ENCODE measurements at places on chromosomes 11 and 22.

DNA sequence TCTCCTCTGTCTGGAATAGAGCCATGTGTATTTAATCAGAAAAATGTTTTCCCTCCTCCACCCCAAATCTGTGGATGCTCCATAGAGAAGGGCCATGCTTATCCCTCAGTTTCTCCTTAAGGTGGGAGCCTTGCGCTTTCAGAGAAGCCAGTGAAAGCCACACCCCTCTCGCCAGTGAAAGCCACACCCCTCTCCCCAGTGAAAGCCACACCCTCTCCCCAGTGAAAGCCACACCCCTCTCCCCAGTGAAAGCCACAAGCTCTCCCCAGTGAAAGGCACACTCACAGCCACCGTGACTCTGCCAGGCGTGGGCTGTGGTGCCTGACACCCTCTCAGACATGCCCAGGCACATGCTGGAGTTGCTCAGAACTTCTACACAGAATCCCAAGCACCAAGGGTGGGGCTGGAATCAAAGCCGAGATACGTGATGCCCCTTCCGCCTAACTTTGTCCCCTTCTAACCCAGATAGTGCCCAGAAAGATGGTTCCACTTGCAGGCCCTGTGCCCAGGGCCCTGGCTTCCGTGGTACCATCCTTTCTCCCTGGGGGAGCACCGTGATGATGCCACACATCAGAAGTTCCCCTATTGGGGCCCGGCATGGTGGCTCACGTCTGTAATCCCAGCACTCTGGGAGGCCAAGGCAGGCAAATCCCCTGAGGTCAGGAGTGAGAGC lies 16.5 kb upstream of the PRR5 start:
- no peak for DNase-seq

- DNase-seq: no peak
Measured at GRCh38 chr11:14898355-14898754, 6.3 kb upstream of the CYP2R1 start.

- DNase-seq: peak; percentile 56
Measured at GRCh38 chr22:43812149-43812842, at the start of gene EFCAB6. TSS of gene EFCAB6 (minus strand) at chr22:43812305. CDS start at chr22:43782318, 29,987 bp downstream.

- DNase-seq: no peak
Measured at GRCh38 chr22:49107961-49108530, 719.6 kb downstream of the BRD1 start.

DNA sequence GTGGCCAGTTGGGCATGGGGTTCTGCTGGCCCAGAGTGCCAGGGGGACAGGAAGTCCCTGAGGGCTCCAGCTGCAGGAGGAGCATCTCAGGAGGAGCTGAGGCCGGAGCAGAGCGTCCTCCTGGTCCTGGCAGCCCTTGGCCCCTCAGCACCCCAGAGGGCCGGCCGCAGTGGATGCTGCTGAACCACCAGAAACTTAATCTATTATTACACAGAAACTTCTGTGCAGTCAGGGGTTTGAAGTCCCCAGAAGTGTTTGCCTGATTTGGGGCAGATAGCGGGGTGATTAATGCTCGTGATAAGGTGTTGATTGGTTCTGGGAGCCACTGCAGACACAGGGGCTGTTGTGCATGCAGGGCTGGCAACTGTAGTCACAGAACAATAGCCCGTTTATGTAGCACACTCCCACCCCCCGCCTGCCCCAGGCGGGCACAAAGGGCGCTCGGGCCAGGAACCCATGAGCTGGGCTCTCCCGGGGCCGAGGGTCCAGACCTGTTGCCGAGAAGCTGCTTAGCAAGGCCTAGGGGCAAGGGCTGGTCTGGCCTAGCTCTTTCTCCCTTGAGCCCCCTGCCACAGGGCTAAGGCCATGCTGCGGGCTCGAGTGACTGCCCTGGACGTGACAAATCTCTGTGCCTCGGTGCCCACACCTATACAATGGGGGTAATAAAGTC lies 29.0 kb upstream of the KCNQ1OT1 start:
- DNase-seq: no peak

DNA sequence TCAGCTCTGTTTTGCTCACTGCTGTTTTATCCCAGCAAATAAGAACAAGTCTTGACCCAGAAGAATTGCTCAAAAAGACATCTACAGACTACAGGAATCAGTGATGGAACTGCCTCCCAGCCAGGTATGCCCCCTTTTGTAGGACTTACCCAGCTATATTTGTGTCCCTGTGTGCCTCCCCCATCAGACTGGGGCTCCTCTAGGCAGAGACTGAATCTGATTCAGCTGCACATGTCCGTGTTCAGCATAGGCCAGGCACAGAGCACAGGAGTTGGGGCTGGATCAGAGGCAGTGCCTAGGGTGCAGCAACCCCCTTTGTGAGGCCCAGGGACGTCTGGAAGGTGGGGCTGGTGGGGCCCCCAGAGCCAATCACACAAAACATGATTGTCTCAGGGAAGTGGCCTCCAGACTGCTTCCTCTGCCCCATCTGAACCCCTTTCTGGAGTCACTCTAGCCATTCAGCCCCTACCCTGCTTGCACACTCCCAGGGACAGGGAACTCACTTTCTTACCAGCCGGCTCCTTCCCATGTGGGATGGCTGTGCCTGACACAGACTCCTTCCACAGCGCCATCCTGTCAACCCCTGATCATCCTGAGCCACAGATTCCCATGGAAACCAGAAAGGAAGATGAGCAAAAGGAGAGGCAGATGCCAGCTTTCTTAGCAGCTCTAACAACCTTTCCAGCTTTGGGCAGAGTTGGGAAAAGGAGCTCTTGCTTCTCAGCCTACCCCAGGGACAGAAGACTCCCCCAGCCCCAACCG lies 24.8 kb downstream of the PDE2A start:
- no peak for DNase-seq

Data from GOT3 (cell line).